ENCODE measurements at places on chromosomes 7 and 10.

DNA sequence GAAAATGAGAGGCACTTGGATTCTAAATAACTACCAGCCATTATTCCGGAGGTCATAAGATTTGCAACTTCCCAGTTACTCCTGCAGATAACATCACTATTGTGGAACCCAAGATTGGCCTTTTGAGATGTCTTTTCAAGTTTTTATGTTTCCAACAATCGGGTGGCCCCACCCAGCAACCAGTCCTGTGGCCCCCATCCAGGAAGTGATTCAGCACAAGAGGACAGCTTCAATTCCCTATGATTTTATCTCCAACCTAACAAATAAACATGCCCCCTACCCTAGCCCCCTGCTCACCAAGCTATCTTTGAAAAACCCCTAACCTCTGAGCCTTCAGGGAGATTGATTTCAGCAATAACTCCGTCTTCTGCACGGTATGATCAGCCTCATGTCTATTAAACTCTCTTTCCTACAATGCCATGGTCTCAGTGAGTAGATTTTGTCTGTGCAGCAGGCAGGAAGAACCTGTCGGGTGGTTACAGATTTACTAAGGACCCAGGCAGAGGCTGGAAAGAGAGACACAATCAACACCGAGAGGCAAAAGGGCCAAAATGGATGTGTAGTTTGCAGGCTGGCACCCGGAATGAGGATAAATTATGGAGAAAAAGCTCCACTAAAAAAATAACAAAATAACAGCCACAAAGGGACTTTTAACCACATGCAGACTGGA is 83.9 kb upstream of the UNC5B start:
- no peak for DNase-seq

DNA sequence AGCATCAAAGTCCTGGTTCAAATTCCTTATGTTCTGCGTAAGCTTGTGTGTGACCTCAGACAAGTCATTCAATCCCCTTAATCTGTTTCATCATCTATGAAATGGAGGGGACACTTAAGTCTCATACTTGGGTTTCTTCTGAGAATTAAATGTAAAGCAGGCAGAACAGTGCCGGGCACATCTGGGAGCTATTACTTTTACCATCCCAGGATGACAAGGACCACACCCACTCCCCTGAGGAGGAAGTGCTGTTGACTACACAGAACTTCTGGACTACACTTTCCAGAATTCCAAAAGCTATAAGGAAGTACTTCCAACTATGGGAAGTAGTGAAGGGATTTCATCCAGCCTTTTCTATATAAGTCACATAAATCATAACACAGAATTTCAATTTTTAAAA is 294.9 kb downstream of the IPMK start:
- DNase-seq = no peak

GRCh38 chr7:50352282-50352681 is 47.8 kb downstream of the IKZF1 start:
- DNase-seq = no peak

GRCh38 chr10:17703706-17704105 is 48.3 kb upstream of the TMEM236 start:
- DNase-seq = no peak

DNA sequence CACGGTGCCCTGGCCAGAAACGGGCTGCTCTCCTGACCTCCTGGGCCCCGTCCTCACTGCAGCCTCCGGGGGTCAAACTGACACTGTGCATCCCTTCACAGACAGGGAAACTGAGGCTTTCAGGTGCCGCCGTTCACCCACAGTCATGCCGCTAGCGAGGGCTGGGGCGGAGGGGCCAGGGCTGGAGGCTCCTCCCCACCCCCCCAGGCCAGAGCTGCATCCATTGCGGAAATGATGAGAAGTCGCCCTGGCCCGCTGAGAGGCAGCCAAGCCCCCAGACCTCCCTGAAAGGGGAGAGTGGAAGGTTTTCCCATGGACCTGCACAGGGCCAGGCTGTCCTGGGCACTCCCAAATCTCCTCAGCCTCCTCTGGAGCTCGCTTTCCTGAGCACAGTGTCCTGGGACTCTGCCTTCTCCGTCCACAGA is 16.5 kb upstream of the INPP5A start:
- no peak for DNase-seq

DNA sequence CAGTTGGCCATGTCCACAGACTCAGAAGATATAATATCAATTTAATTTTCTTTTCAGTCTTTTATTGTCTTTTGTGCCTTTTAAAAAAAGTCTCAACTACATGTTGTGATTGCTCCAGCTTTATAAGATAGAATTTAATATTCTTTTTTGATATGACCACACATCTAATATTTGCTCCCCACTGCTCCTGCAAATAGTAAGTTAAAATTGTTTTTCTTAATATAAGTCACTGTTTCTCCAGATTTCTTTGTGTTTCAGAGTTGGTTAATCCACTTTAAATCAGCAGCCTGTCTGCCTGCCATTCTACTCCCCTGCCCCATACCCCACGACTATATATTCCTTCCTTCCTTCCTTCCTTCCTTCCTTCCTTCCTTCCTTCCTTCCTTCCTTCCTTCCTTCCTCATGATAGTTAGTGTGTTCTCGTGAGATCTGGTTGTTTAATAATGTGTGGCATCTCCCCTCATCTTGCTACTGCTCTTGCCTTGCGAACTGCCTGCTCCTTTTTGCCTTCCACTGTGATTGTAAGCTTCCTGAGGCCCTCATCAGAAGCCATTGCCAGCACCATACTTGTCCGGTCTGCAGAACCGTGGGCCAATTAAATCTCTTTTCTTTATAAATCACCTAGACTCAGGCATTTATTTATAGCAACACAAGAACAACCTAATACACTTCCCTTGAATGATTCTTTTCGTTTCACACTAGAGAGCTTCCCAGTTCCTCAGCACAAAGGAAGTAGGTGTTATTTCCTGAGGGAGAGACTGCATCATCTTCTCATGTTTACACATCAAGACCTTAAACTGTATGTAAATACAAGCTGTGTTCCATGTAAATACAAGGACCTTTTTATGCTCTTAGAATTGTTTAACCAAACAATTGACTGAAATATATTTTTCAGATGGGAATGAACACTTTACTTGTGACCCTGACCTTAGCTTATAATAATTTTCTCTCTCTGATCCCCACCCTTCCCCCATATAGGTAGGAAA is 24.5 kb downstream of the TAS2R16 start:
- DNase-seq = no peak

DNA sequence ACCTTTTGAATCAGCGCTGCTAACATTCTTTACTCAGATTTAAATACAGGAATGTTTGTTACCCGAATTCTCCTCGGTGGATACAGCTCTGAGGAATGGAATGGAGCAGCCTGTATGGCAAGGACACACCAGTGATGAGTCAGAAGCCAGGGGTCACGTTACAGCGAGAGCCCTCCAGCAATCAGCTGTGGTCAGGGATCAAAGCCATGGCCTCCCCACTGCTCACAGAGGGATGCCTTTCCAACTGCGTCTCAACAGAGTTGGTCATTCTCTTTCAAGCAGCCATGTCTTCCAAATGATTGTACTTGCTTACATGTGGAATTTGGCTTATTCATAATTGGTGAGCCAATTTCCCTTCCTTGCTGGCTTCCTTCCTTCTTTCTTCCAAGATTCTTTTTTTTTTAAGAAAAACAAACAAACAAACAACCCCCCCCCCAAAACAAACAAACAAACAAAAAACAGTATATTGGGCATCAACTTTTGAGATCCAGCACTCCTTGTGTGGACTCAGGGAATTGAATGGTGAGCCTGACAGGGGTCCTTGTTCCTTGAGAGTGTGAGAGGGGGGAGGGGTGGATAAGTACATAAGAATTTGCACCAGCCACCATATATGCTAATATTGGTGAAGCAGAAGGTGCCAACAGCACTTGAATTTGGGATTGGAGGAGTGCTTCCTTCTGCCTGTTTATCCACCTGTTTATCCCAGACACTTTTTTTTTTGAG is 100.2 kb downstream of the ATXN7L1 start:
- peak; percentile 97 for DNase-seq

DNA sequence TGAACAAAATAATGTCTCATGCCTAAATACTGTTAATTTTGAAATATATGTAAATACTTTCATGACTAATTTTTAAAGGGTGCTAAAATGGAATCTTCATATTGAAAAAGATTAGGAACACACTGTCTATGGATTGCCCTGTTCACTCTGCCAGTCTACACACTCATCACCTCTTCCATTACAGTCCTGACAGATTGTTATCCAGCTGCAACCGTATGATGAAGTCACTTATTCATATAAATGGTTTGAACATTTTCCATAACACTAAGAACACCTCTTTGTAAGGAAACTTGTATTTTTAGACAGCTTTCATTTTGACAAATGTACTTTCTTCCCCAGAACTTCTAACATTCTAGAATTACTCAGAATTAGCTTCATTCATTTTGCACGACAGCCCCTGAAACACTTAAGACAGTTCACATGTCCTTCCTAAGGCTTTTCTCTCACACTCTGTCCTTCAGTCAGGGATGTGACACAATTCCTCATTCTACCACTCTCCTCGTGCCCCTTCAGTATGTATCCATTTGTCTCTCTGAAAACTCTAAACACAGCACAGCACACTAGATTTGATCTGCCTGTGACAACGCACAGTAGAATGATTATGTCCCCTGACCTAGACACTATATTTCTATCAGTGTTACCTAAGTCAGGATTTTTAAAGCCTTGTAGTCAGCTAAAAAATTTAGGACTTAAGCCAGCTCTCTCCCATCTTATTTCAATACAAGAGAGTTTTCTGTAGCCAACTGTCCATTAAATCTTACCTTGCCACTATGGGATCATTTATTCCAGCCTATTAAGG is 71.9 kb downstream of the ORC5 start:
- DNase-seq = no peak

GRCh38 chr10:130179640-130180039 is 43.4 kb downstream of the GLRX3 start:
- peak; percentile 59 for DNase-seq

GRCh38 chr10:97701438-97702069 is 12.0 kb upstream of the MARVELD1 start:
- peak; percentile 79 for DNase-seq

- DNase-seq = no peak
Measured at GRCh38 chr7:132226046-132226956, 350.0 kb downstream of the PLXNA4 start.

- DNase-seq = no peak
Measured at GRCh38 chr7:99625321-99625720, 8.6 kb downstream of the ZSCAN25 start.

- no peak for DNase-seq
Measured at GRCh38 chr7:119665796-119666195, 607.2 kb upstream of the KCND2 start.

DNA sequence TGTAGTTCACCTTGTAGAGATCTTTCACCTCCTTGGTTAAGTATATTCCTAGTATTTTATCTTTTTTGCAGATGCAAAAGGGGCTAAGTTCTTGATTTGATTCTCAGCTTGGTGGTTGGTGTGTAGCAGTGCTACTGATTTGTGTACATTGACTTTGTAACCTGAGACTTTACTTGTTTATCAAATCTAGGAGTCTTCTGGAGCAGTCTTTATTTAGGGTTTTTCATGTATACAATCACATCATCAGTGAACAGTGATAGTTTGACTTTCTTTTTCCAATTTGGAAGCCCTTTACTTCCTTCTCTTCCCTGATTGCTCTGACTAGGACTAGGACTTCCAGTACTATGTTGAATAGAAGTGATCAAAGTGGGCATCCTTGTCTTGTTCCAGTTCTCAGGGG is 33.8 kb downstream of the GPR22 start:
- DNase-seq = no peak

- DNase-seq = no peak
Measured at GRCh38 chr7:121323515-121324302, 5.1 kb upstream of the WNT16 start.

DNA sequence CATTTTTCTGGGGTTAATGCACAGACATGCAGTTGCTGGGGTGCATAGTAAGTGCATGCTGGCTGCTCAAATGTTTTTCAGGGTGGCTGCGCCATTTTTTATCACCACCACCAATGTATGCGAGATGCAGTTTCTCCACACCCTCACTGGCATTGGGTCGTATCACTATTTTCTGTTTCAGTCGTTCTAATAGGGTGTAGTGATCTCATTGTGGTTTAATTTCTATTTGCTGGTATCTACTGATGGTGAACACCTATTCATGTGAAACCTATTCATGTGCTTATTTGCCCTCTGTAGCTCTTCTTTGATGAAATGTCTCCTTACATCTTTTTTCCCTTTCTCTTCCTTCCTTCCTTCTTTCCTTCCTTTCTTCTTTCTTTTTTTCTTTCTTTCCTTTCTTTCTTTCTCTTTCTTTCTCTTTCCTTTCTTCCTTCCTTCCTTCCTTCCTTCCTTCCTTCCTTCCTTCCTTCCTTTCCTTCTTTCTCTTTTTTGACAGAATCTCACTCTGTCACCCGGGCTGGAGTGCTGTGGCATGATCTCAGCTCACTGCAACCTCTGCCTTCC is 84.3 kb downstream of the ELFN1 start:
- DNase-seq = no peak

- DNase-seq = no peak
Measured at GRCh38 chr7:53541475-53541874, 506.0 kb downstream of the POM121L12 start.

GRCh38 chr10:53977267-53977666 is 823.8 kb downstream of the PCDH15 start:
- no peak for DNase-seq

DNA sequence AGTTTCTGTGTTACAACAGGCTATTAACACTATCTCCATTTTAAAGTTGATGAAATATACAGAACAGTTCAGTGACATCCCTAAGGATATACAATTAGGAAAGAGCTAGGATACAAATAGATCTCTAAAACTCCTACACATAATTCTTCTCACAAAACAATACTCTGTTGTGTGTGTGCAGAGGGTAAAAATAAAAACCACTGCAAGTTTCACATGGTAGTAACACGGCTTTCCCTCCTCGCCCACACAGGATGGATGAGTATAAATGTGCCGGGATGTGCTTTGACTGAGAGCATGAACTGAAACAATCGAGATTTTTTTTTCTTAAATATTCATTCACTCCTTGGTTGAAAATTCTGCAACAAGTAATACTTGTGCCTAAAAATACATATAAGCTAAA is 131.5 kb upstream of the C1QL3 start:
- DNase-seq = no peak

DNA sequence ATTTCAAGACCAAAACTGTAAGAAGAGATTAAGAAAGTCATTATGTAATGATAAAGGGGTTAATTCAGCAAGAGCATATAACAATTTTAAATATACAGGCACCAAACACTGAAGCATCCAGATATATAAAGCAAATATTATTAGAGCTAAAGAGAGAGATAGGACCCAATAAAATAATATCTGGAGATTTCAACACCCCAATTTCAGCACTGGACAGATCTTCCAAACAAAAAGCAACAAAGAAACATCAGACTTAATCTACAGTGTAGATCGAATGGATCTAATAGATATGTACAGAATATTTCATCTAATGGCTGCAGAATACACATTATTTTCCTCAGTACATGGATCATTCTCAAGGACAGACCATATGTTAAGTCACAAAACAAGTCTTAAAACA is 151.3 kb downstream of the COBL start:
- DNase-seq = no peak

DNA sequence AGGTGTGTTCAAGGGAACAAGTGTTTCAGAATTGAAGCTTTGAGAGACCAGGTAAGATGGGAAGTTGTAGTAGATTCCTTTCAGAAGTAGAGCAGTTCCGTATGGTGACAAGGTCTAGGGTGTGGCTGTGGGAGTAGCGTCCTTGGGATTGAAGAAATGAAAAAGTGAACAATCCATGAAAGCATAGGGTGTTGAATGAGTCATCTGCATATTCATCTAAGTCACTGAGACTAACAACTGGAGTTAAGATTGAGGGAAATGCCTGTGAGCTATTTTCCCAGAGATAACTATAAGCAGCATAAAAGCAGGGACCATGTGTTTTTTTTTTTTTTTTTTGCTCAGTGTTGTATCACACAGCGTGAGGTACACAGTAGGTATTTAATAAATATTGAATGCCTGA is 134.8 kb downstream of the PHTF2 start:
- DNase-seq = no peak

All from ELF-1 (cell line).